NCI-H446 (cell line): ENCODE measurements at places on chromosomes 5 and 9.

- peak; percentile 36 for DNase-seq
Observed at GRCh38 chr5:151870820-151871219, 53.8 kb downstream of the GLRA1 start.

- peak; percentile 34 for DNase-seq
Observed at GRCh38 chr5:101390151-101390908, 487.2 kb upstream of the ST8SIA4 start.

DNA sequence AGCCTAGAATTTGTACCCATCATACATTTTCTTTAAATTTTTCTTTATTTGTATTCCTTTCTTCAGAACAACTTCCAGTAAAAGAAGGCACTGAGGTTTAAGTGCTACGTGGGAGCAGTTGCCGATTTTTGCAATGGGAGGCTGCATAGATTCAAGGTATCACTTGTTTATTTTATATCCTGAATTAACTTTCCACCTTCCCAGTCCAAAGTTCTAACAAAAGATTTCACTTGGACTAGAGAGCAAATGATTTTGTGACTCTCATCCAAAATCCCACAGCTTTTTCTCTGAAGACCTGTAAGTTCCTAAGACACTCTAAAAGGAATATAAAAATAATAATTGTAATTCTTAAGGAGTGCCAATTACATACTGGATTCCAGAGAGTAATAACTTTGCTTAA lies 139.1 kb upstream of the SPRY4 start:
- no peak for DNase-seq

- DNase-seq: no peak
Observed at GRCh38 chr9:108972626-108973209, 38.5 kb downstream of the ABITRAM start.

DNA sequence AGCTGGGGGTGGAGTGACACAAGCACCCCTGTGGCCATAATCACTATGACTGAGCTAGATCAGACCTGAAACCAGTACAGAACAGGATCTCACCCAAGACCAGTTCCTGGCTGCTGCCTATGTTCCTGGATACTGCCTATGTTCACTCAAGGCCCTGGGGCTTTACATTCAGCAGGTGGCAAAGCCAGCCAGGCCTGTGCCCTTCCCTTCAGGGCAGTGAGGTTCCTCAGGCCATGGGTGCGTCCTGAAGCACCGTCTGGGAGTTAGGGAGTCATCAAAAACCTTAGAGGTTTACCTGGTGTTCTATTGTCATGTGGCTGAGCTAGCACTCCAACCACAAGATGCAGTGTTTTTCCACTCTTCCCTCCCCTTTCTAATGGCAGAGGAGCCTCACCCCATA lies 419.8 kb downstream of the TMEM232 start:
- no peak for DNase-seq

- DNase-seq: no peak
Observed at GRCh38 chr5:142360607-142361120, 35.8 kb upstream of the SPRY4 start.

DNA sequence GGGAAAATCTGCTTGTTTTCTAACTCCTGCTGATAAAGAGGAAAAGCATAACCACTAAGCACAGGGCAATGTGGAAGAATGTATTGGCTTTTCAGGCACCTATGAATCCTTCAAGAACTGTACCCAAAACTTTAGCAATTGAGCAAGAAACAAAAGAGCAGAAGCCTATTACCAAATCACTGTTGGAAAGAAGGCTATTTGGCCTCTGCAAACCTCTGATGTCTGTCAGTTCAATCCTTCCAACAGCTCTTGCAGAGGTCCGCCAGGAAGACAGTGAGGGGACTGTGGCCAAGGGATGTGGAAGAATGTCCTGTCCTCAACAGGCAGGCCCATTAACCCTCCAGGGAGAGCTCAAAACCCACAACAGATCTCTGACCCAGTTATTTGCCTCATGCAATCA lies 328.6 kb downstream of the ENC1 start:
- DNase-seq: no peak

DNA sequence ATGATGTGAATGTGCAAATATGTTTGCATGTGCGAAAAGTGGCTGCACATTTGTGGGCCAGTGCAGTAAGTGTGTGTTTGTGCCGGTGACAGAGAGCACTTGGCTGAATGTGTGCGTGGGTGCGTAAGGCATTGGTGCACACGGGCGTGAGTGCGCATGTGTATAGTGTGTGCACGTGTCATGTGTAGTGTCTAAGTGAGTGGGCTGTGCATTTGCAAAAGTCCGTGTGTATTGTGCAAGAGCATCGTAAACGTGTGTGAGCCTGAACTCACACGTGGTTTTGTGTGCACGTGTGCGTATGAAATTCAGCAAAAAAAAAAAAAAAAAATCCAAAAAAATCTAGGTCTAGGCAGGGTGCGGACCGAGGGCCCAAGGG lies 6.5 kb upstream of the EBF1 start:
- no peak for DNase-seq

- no peak for DNase-seq
Observed at GRCh38 chr9:1929722-1930244, 85.4 kb upstream of the SMARCA2 start.

DNA sequence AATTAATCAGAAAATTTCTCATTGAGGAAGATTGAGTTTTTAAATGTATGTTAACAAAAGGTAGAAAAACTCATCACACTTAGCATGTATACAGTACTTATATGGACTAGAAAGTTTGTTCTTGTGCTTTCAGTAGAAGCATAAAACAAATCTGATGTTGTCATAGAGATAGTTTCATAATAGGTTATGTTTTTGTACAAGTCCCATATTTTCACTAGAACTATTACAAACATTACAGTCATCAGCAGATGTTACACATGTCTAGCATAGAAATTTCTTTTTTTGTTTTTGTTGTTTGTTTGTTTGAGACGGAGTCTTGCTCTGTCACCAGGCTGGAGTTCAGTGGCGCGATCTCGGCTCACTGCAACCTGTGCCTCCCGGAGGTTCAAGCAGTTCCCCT lies 131.4 kb downstream of the COMMD10 start:
- DNase-seq: no peak

DNA sequence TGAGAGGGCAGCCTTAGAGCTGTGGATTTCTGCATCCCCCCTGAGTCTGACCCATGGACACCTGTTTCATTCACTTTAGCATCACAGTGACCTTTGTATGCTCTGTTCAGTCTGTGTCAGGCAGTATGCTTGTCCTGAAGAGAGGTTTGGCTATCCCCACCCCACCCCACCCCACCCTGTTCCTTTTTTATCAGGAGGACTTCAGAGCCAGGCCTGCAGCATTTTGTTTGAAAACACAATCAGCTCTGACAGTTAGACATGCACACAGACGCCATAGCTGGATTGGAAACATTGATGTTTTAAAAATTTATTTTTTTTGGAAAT lies 142.2 kb downstream of the NTRK2 start:
- DNase-seq: no peak

DNA sequence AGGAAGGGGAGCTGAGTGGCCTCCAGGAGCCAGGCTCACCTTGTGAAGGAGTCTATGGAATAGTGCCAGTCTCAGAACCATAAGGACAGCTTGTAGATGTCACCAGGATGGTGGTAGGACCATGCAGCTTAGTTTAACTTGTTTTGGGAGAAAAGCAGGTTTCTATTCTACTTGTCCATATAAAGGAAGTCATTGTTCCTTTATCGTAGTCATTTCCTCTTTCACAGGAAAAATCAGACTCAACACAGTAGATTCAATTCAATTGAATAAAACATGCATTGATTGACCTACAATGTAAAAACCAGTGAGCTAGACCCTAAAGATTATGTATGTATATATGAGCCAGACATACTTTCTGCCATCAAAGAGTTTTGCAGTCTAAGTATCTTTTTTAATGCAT lies 53.3 kb downstream of the MEGF10 start:
- DNase-seq: no peak

- DNase-seq: no peak
Observed at GRCh38 chr9:79135681-79136415, 435.9 kb upstream of the TLE4 start.

- peak; percentile 25 for DNase-seq
Observed at GRCh38 chr9:31683116-31683515, 701.3 kb upstream of the ACO1 start.

GRCh38 chr5:64315778-64316177 lies 150.1 kb downstream of the RNF180 start:
- DNase-seq: no peak

GRCh38 chr9:82732928-82733327 lies 330.0 kb downstream of the RASEF start:
- DNase-seq: no peak

GRCh38 chr9:113042884-113043657 lies 13.5 kb downstream of the ZFP37 start:
- DNase-seq: no peak

- no peak for DNase-seq
Observed at GRCh38 chr9:110605565-110605964, 26.0 kb upstream of the SVEP1 start.

- DNase-seq: peak; percentile 75
Observed at GRCh38 chr5:98454904-98455303, 318.6 kb upstream of the RGMB start.

DNA sequence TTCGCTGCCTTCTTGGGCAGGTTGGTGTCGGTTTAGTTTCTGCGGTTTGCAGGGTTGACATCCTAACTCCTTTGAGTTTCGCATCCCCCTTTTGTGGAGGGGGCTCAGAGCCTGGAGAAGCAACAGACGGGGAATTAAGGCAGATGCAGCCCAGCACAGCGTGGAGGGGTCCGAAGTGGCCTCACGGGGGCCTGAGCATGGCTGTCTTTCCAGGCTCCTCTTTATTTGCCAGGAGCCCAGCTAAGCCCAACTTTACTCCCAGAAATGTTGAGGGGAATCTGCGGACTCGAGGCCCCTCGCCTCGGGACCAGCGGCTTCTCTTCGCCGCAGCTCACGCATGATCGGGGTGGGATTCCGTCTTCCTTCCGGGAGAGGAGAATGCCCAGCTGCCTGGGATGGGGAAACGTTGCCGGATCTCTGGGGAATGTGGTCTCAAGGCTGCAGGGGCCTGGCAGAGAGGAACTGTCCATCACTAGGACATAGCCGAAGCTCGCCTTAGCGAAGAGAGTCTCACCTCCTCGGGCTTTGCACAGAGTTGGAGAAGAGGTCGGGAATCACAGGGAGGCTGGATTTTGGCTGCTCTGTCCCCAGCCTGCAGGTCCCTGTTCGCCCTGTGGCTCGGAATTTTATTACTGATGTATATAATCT lies 1.3 kb downstream of the RAI14 start:
- no peak for DNase-seq

DNA sequence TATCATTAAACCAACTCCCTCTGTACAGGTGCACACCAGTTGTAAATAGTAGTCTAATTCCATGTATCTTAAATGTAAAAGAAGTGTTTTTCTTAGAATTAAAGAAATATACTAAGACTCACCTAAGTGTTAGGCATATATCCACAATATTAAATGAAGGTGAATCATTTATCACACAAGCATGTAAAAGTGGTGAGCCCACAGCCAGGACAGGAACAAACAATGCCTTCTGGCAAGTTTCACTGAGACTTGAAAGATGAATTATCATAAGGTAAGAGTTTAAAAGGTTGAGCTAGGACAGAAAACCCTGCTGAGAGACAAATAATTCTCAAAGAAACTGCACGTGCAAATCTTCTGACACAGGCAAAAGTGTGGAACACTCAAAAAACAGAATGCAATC lies 832.5 kb downstream of the TAF11L14 start:
- DNase-seq: no peak

DNA sequence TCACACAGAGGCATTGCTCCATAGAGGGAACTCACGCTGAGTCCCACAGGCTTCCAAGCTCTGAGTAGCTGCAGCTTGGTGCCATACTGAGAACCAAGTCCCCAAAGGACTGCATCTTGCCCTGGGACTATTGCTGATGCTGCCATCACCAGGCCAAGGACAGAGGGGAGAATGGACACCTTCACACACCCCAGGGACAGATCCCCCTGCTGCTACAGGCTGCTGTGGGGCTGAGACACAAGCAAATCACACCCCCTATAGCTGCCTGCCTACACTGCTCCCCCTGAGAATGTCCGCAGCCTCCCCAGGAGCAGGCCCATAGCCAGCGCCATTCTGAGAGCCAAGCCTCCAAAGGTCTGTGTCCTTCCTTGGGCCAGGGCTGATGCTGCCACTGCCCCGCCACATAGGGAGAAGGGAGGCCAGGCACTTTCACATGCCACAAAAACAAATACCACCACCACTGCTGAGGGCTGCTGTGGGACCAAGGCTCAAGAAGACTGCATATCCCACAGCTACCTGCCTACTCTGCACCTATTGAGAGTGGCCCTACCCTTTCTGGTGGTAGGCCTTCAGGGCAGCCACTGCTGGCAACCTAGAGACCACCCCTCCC lies 81.5 kb downstream of the SYK start:
- DNase-seq: no peak

DNA sequence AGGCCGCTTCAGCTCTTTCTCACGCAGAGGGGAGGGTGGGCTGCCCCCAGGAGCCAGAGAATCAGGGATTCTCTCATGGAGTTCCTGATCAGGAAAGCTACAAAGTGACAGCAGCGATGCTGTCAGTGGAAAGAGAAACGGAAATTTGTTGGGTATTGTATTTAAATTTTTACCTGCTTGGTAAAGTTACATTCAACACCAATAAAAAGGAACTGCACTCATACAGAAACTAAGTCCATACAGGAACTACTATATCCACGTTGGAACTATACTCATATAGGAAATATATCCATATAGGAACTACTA lies 325.5 kb upstream of the IRX4 start:
- DNase-seq: no peak

GRCh38 chr5:139394123-139394653 lies 716 bp downstream of the PROB1 start:
- no peak for DNase-seq

DNA sequence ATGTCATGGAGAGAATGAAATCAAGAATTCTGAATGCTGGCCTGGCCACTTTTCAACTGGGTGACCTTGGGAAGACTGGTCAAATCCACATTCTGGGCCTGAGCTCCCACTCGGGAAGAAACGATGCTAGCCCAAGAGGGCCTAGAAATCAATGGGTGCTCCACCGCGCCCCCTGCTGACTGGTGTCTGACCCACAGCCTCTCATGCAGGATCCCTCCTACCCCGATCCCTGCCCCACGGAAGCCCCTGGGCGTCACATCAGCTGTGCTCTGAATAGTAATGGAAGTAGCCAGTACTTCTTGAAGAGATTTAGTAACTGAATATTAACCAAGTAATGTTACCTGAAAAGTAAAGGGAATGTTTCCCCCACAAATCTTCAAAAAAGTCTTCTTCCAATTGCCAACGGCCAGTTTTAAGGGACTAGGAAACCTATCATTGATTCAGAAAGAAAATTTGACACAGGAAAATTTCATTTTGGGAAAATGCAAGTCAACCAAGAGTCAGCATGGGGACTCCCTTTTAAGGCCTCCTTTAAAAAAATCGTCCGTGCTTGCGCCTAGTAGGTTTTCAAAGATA lies 43.9 kb downstream of the CRB2 start:
- no peak for DNase-seq

DNA sequence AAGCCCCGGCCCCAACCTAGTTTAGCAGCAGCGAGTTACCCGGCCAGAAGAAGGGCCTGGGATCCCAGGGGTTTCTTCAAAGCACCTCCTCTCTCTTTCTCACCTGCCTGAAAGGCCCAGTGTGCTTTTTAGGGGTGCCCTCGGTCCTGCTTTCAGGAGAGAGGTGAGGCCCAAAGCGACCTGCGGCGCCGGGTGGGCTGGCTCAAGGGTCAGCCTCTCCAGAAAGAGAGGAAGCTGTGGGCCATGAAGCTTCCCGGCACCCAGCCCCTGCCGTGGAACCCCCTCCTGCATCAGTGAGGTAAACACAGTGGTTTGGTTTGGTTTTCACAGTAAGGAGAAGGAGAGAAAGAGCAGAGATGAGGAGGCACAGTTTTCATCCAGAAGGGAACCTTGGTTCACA lies 4.3 kb downstream of the FOXB2 start:
- no peak for DNase-seq
